ENCODE measurements at places on chromosomes 7 and 10.
A peak's percentile ranks its signal among the peaks of the same experiment; 100 is the strongest.

DNA sequence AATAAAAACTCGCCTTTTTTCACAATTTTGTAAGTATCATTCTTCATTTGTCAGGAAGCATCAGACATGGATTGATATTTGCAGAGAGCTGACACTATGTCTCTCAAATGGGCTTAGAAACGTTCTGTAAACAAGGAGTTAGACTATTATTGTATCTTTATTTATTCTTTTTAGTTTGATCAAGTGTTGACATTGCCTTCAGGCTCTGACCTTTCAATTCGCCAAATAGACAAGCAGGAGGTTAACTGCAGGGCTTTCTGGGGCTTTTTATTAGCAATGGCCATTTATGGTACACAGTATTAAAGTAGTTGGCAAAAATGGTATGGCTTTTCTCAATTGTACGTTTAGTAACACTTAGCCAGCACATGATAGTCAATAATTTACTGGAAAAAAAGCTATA lies 221.7 kb downstream of the ZWINT start:
- no peak for DNase-seq

DNA sequence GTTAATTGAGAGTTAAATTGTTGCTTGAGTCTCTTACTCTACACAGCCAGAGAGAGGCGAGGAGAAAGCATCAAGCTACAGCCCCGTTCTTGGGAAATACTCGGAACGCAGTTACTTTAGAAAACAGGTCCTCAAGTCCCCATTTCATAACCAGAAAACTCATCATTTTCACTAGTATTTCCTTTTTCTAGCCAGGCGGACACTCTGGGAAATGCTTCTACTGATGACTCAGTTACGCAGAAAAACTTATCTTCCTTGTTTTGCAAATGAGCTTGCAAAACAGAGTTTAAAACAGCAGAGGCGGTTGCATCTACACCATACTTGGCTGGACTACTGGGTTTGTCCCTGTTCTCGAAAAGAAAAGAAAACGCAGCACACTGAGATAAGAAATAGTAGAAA lies 111.4 kb upstream of the FGFR2 start:
- no peak for DNase-seq

GRCh38 chr7:159218170-159218569 lies 73.5 kb upstream of the VIPR2 start:
- DNase-seq: no peak

DNA sequence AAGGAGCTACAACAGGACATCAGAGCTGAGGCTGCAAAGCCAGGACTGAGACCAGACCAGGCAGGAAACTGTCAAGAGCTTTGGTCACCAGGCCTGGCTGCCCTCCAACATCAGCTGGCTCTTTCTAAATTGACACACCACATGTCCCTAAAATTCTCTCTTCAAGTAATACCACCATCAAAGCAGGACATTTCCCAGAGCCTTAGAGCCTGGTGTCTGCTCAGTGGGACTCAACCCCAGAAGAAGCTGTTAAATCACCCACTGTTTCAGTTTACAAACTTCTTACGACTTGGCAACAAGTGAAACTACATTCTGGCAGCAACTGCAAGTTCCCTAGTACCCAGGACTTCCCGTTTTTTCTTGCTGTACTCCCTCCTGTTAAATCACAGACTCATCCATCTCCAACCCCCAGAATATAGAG lies 3.8 kb upstream of the IL6 start:
- no peak for DNase-seq

DNA sequence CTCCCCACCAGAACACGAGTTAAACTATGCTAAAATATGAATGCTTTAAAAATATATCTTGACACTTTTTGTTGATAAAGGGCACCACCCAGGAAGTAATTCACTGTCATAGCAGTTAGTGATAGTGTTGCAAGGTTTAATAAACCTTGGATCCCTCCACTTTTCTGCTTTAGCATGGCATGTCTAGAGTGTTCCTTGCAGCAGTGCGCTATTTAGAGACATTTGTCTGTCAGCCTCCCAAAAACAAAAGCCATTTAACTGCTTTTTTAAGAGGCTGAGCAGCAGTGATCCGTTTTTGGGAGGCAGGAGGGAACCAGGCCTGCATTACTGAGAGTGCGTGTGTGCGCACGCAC lies 69.6 kb upstream of the RAB11FIP2 start:
- DNase-seq: no peak

DNA sequence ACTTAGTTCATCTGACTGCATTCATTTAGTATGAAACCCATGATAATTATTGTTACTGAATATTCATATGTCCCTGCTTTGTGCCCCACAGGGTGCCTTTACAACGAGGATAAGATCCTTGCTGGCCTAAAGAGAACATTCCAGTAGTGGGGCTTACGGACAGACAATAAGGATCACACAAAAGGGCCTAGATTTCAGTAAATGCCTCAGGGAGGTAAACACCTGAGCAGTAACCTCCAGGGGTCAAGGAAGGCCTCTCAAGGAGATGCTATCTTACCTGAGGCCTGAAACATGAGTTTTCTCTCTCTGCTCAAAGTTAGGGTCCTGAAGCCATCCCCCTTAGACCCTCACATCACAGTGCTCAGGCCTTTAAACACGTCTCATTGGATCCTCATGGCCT lies 228.7 kb downstream of the TCF7L2 start:
- DNase-seq: no peak

DNA sequence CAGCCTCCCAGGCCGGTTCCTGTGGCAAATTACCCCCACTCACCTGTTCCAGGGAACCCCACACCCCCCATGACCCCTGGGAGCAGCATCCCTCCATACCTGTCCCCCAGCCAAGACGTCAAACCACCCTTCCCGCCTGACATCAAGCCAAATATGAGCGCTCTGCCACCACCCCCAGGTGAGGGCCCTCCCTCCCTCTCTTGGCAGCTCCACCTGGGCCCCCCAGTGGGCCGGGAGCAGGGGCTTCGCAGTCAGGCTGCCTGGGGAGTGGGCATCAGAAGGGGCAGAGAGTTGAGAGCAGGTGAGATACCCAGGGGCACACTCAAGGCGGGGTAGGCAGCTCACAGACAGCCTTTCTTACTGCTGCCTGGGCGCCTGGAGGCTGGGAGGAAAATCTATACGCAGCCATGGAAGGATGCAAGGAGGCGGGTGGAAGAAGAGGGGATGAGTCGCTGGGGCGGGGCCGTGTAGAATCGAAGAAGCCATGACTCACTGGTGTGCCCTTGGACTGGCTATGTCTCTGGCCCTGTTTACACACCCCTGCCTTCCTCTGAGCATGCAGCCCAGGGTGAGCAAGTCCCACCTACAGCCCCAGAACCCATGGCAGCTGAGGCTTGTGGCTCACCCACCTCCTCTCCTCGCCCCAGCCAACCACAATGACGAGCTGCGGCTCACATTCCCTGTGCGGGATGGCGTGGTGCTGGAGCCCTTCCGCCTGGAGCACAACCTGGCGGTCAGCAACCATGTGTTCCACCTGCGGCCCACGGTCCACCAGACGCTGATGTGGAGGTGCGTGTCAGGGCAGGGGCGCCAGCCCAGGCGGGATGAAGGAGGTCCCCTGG lies 48.6 kb upstream of the PPIF start:
- DNase-seq: peak; percentile 73

GRCh38 chr7:44292876-44293560 lies 32.4 kb downstream of the CAMK2B start:
- DNase-seq: no peak

DNA sequence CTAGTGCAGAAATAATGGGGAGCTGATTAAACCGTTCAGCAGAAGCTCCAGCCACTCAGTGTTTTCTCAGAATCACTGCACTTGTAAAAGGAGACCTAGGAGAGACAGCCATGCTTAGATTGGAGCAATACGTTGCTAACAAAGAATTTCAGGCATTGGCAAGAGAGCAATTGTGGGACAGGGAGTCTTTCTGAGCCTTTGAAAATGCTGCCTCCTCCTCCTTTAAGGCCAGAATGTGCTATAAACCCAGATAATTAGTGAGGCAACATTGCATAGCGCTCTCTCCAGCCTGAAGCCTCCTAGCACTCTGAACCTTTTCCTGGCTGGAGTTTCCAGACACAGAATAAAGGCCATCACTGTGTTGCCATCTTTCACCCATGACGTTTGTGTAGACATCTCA lies 18.5 kb upstream of the PTPRN2 start:
- no peak for DNase-seq

DNA sequence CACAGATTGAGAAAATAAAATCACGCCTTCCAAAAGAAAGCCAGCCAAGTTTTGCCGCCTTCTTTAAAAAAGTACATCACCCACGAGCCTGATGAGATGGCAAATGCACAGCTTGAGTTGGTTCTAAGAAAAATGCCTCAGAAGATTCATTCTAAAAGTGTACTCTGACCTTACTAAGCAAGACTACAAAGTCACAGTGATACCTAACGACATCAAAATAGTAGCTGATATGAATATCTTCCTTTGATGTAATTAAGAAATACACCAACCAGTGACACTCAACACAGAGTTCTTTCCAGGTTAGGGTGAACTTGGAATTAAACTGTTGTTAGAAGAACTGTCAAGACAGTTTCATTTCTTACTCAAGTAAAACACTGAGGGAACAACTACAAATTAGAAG lies 78.0 kb upstream of the AMPH start:
- DNase-seq: no peak

- peak; percentile 20 for DNase-seq
Measured at GRCh38 chr10:78981257-78981969, 87.4 kb upstream of the ZMIZ1 start.

- no peak for DNase-seq
Measured at GRCh38 chr10:34967335-34967880, 122.7 kb downstream of the CUL2 start.

- DNase-seq: no peak
Measured at GRCh38 chr10:58757352-58758065, 244.8 kb downstream of the BICC1 start.

DNA sequence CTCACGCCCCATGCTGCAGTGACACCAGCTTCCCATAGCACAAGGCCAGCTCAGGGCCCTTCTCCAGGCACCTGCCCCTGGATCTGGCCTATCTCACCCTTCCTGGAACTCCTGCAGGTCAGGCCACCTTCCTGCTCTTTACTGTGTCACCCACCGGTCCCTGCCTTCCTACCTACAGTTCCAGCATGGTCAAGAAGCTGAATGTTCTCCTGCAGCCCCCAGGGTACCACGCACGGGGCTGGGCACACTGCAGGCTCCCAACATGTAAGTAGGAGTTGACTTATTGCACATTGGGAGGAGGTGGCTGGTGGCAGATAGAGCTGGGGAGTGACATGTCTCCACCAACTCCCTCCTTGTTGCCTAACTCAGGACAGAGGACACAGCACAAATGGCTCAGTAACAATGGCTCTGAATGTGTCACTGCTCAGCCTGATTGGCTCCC lies 14.5 kb downstream of the ITPRIP start:
- DNase-seq: no peak

DNA sequence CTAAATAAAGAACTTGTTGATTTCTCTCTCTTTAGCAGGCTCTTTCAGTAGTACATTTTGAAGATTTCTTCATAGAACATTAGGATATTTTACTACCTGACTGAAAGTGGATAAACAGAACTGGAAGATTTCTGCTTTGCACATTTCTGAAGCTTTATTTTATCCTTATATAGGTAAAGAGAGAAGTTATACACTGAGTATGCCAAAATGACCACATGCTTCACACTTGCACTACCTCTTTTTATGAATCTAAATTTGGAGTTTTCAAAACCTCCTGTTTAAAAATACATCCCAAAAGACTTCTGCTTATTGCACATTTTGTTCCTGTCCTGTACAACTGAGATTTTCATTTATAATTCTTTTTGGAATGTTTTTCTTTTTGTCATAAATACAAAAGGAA lies 197.4 kb upstream of the PRPS1L1 start:
- DNase-seq: no peak

DNA sequence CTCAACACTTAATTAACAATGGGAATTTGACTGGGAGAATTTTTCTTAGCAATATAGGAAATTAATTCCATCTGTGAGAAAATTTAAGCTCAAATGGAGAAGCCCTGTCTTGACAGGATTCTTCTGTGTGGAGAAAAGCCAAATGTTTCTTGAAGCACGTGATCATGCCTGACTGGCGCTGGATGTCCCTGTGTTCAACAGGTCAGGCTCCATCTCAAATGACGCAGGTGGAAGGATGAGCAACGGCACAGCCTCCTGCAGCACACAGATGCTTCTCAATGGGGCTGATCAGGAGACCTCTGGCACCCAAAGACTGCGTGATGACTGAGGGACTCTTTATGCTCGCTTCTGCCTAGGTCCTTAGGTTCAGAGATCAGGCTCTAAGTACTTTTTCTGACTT lies 143.8 kb downstream of the RSU1 start:
- DNase-seq: no peak

- DNase-seq: no peak
Measured at GRCh38 chr7:66060796-66061195, 14.8 kb upstream of the ASL start.

GRCh38 chr7:50212666-50213621 lies 91.6 kb upstream of the IKZF1 start:
- DNase-seq: peak; percentile 32

DNA sequence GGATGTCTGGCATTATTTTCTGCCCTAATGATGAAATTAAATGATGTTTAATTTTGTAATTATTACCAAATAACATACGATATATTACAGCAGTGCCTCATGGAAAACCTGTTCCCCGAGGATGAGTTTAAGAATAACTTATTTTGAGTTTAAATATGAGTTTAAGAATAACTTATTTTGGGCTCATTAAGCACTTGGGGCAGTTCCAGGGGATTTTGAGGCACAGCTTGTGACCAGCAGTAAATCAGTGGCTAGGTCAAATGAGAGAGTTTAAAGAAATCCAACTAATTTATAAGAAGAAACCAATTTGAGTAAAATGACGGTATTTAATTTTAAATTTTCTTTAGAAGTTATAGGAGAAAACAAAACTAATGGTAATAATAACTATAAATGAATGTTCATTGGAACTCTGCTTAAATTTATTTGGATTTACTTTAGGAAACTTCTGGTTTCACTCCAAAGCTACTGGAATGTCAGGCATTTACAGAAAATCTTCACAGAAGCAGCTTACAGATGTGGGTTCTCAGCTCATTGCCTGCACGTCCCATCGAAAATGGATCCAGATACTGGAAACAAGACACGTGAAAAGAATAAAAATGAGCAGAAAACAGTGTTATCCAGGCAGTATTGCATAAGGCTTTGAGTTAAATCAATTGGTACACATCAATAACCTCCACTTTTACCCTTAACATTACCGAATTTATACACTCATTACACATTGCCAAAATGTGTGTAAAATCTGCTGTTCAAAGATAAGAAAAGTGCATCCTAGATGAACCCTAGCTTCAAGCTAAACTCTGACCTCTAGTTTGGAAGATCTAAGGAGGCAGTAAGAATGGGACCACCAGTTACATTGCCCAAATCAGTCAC lies 784.5 kb upstream of the IGFBP3 start:
- DNase-seq: no peak

DNA sequence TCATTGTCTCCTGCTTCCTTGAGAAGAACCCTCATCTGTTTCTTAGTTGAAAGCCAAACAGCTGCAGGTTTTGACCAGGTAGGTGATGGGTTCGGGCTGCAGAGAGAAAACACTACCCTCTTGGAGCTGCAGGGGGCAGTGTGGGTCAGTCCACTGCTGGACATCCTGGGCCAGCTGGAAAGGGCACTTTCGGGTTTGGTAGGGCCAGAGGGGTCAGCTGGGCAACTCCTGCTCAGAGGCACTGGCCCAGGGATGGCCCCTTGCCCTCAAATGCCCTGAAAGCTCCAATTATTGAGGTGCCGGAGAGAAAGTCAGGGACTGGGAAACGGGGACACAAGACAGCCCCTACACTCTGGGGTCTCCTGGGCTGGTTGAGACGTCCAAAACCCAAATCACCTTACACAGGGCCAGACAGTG lies 90.7 kb downstream of the MKI67 start:
- peak; percentile 41 for DNase-seq

GRCh38 chr7:52920977-52921376 lies 114.5 kb upstream of the POM121L12 start:
- no peak for DNase-seq

GRCh38 chr7:92631850-92632487 lies 41.8 kb upstream of the FAM133B start:
- DNase-seq: no peak

Data from T-helper 2 cell treated with Interferon-gamma antibody and Interleukin-4, amounts not matched to agents 5 μg/mL and 100 μg/mL, for 36 hours (primary cell).